Activated T-cell treated with anti-CD3 and anti-CD28 coated beads, Interleukin-2, amount 50 U/mL, for 72 hours (primary cell): ENCODE measurements at places on chromosomes 7 and 10. TPM values are rescaled to one million over a fixed set of nuclear protein-coding genes. Genes with fewer than 3 reads are reported as not detected.

PHYHIPL gene
- not detected for total RNA-seq

CPN1 gene
- total RNA-seq: not detected

DBNL gene
- total RNA-seq: 58.8 TPM

DNA sequence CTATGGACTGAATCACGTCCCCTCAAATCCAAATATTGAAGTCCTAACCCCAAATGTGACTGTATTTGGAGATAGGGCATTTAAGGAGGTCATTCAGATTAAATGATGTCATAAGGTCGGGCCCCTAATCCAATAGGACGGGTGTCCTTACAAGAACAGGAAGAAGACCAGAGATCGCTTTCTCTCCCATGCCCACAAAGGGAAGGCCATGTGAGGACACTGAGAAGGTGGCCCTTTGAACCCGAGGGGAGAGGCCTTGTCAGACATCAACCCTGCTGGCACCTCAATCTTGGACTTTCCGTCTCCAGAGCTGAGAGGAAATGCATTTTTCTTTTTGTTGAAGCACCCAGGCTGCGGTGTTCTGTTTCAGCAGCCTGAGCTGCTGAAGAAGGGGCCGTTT is 72.3 kb upstream of the KLF6 start:
- no peak for DNase-seq

DNA sequence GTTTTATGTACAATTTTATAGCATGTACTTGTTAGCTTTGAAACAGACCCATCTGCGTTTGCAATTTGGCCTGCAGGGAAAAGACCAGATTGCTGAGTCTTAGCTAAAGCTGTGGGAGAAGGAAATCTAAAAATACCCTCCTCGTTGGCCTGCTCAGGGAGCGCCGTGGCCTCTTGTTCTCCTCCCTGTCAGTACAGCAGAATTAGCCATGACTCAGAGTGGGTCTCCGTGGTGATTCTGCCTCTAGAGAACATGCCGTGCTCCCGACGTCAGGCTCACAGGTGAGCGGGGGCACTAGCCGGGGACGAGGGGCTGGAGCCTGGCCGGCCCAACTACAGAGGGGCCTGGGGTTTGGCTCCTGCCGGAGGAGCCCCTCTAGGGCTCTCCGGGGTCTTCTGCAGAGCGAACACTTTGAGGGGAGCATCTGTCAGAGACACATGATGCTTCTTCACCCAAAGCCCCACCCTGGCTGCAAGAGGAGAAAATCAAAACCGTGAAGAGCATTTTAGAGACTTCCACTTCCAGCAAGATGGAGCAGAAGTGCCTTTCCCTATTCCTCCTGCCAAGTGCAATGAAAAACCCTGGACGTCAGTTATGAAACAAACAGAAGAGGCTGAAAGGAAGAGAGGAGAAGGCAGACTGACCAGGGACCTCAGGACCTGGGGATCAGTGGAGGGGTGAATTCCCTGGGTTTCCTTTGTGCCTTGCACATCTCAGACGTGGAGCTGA is 98.9 kb downstream of the LHPP start:
- no peak for DNase-seq

GRCh38 chr10:132929480-132929879 is 12.9 kb downstream of the CFAP46 start:
- no peak for DNase-seq

VTI1A gene
- 65.5 TPM for total RNA-seq

DNA sequence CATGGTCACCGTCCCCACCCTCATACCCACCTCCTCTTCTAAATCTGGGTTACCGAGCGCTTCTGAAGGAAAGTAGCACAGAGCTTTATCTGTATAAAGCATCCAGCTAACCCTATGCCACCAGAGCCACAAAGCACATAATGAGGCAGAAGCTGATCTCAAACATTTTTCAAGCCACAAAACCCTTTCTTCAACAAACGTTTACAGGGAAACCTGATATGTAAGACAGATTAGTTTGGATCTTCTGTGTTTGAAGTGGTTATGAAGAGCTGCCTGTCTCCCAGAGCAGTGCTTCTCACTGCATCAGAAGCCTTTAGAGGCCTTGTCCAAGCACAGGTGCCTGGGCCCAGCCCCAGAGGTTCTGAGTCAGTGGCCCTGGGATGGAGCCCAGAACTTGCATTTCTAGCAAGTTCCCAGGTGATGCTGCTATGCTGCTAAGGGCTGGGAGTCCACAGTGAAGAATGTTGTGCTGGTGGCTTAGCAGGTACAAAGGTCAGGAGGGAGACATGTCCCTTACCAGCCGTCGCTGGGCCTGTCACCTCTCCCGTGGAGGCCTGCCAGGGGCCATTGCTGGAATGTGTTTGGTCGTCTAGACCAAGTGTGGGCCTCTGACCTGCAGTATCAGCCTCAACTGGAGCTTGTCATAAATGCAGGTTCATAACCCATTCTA is 90.4 kb downstream of the TAF3 start:
- DNase-seq: no peak

C10orf143 gene
- 12.0 TPM for total RNA-seq

- no peak for DNase-seq
These were observed 51.9 kb upstream of the CAPZA2 start for GRCh38 chr7:116810267-116811116.

DNA sequence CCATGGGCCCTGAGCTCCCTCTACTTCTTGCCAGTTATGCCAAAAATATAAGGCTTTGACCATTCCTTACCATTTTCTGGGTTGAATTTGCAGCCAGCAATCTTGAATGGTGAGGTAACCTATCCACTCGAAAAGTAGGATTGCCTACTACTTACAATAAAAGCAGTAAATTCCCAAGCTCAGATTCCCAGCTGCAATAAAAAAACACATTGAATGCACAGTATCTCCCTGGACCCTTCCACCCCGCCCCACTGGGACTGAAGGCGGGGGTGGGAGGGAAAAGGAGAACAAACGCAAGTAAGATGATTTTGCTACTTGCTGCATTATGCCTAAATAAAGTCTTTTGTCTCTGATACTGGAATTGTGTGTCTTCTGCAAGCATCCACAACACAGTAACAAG is 301.9 kb downstream of the HGF start:
- no peak for DNase-seq

DNA sequence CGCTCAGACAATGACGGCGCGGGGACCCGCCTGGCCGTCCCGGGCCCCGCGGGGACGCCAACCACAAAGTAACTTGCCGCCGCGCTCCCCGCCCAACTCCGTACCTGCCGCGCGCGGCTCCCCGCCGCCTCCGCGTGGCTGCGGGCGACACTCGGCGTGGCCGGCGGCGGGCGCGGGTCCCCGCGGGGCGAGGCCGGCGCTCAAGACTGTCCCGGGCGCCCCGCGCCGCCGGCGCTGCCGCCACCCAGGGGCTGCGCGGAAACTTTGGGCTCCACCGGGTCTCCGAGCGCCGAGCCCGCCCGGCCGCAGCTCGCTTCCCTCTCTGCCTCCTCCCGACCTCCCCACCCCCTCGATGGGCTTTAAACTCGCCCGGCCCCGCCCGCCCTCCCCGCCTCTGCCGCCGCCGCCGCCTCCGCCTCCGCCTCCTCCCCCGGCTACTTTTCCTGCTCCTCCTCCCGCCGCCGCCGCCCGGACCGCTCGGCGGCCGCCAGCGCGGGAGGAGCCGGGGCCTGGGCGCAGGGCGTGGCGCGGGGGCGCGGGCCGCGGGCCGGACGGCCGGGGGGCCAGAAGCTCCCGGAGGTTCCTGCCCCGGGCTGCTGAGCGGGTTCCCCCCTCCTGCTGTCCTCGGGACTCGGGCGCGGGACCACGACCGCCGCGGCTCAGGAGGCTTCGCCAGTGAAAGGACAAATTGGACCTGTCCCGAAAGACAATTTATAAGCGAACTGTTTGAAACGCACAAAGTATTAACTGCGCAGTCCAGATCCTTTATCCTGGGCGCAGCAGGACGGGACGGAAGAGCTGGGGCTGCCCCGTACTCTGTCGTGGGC is 10.6 kb upstream of the GRB10 start:
- DNase-seq: peak; percentile 36

DNA sequence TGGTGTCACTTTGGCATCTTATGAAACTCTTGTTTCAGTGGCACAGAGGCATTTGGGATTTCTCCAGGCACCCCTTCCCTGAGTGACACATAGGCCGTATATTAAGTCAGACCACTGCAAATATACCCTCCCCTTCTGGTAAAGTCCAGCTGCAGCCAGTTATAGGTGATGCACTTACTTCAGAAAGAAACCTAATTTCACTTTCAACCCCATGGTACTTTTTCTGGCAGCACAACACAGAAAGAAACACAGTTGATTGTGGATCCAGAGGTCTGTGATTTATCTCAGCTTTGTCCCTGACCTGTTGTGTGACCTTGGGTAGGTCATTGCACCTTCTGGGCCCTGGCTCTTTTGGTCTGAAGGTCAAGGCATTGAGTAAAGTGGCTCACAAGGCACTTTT is 173.2 kb downstream of the BUB3 start:
- DNase-seq: no peak

DNA sequence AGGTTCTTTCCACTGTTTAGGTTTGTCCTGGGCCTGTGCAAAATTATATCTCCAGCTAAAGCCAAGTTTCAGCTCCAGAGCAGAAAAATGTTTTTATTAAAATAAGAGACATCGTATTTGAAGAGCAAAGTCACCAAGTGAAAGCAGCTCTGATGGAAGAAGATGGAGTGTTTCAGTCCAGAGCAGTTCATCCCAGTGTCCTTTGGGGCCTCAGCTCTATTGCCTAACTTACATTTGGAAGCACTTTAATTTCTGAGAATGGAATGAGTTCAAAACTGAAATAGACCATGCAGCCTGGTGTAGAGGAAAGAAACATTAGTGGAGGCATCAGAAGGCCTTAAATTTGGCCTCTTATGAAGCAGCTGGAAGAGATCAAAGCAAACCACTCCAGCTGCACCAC is 545.2 kb downstream of the SORCS1 start:
- DNase-seq: no peak

DNA sequence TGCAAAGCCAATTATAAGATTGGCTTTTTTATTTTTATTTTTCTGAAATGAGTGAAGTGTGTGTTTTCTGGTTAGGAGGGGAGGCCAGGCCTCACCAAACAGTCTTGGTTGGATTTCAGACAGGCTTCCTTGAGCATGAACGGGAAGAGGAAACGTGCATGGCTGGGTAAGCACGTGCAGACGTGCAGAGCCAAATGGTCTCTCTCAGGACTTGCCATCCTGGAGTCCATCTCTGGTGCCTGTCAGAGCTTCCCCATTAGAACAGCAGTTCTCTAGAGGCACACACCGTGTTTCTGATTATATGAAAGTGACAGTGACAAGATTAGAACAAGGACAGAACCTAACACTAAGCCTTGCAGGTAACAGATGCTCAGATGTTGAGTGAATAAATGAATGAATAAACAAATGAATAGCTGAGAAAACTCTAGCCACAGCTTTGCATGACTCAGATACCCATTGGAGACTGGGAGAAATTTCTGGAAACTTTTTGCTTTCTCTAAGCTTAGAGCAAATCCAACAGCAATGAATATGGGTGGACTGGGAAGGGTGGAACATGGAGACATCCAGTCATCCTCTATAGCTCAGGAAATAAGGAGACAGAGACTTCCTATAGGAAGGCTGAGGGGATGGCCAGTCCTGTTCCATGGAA is 11.8 kb upstream of the CALD1 start:
- DNase-seq: no peak

ZNF248 gene
- 9.9 TPM for total RNA-seq

GRCh38 chr10:82310839-82311238 is 435.8 kb downstream of the NRG3 start:
- no peak for DNase-seq

FKBP9 gene
- 0.84 TPM for total RNA-seq

CALCR gene
- not detected for total RNA-seq

DNA sequence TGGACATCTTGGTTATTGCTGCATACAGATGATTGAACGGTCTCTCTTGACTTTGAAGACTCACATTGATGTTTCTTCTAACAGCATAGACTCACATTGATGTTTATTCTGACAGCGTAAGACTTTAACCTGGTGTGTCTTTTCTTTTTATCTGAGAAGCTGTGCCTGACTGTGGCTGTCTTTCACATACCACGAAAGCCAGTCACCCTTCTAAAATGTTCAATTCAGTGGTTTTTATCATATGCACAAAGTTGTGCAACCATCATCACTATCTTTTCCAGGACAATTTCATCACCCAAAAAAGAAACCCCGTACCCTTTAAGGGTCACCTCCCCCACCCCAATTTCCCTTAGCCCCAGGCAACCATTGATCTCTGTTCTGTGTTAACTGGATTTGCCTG is 24.7 kb downstream of the CELF2 start:
- DNase-seq: no peak

DNA sequence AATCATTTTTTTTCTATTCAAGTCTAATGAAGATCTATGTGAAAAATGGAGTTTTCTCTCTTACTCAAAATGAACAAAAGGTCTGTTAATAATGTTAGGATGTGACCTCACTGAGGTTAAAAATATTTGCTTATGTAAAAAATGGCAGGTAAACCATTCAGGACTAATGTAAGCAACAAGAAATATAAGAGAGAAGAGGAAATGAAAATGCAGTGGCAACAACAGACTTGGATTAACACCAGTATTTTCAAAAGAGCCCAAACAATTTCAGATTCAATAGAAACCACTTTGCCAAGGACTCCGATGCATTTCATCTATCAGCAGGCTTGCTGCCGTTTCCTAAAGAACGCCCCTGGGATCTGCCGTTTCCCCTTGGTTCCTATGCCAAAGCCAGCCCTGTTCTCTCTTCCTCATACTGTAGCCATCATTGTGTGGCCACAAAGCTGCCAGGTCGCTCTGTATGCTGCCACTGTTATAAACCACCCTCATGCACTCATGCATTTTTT is 66.4 kb downstream of the MTURN start:
- no peak for DNase-seq

RADIL gene
- total RNA-seq: 0.50 TPM
